ENCODE measurements at places on chromosomes 1 and 21. TPM values are rescaled to one million over a fixed set of nuclear protein-coding genes. Genes with fewer than 3 reads are reported as not detected.
A peak's percentile ranks its signal among the peaks of the same experiment; 100 is the strongest.

- no peak for DNase-seq
Observed at GRCh38 chr1:209607795-209608178, 24.3 kb downstream of the CAMK1G start.

Gene RHEX
- total RNA-seq = not detected

- DNase-seq = no peak
Observed at GRCh38 chr1:25447547-25447946, 16.9 kb downstream of the MACO1 start.

DNA sequence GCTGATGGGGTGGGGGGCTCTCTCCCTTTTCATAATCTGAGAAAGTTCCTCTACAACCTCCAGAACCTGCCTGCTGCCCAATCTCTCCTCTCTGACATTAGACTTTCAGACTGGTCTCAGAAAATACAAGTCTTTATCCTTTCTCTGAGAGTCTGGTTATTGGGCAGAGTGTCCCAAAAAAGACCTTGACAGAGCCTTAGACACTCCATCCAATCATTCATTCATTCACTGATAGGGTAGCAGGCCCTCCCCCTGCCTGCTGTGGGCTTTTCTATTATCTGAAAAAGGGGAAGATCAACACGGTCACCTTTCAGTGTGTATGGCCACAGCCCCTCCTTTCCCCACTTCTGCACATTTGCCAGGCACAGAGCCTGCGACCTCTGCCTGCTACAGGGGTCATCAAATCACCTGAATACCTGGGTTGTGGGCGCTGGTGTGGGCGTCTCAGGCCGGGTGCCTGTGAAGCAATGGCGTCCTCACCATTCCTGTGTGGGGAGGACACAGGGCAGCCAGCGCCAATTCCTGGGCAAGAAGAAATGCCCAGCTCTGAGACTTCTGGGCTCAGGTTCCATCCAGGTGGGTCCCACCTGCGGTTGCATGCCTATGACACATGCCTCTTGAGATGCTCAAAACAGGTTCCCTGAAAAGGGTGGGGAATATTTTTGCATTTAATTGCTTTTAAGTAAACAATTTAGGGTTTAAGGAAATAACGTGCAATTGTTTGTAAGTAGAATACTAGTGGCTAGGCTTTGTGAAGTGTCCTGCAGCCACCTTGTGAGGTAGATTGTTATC lies 52.8 kb downstream of the ELK4 start:
- DNase-seq = no peak

GRCh38 chr1:1206966-1207531 lies 657 bp upstream of the TNFRSF18 start:
- DNase-seq = no peak

DNA sequence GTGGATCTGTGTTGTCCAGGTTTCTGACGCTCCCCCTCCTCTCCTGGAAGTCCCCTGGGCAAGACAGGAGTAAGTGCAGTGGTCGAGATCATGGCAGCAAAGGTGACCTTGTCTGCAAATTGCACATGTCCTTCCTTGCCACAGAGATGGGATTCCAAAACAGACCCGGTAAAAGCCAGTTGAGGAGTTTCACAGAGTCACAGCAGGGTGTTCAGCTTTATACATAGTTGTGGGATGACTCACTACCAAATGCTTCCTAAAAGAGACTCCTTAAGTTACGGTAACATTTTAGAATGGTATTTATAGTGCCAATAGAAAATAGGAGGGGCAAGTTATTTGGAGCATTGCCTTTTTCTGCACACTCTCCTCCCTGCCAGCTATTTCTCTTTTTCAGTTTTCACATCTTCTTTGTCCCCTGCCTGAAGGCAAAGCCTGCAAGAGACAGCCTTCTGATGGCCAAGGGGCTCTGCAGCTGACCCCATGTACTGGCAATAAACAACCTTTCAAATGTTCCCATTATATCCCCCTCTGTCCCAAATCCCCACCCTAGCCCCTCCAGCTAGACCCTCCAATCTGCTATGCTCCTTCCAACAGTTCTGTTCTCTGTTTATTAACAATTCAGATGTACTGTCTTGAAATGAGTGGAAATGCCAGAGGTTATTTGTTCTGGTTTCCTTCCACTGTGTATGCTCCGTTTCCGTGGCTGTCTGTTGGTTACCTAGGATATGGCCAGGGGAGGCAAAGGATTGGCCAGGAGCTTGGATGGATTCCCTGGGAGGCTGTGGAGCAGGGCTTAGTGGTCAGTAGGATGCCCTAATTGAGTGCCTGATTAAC lies 115.0 kb downstream of the TGFB2 start:
- peak; percentile 45 for DNase-seq
